Suppressor macrophage treated with lipopolysaccharide for 4 hours (primary cell): ENCODE measurements at places on chromosomes 3 and 15.

DNA sequence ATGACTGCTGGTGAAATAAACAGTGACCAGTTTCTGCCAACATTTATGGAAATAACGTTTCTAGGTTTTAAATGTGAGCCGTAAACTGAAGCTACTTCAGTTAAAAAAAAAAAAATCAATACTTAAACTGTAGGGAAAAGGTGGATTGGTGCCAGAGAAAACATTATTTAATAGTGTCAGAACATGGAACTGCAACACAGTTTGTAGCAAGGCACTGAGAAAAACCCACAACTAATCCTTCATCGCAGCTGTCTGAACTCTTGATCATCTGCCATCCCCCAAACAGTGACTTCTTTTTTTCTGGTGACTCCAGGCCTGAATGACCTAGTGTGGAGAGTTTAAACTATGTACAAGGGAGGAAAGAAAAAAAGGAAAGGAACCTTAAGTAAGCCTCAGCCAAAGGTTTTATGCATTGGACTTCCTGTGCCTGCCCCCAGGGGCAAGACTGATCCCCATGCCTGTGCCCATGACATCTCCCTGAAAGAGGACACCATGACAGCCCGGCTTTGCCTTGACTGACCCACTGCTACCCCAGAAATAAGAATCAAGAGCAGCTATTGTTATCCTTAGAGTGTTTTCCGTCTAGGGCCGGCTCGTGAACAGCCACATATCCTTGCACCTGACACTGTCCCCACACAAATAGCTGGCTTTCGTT is 33.1 kb downstream of the CRTAP start:
- no peak for DNase-seq

DNA sequence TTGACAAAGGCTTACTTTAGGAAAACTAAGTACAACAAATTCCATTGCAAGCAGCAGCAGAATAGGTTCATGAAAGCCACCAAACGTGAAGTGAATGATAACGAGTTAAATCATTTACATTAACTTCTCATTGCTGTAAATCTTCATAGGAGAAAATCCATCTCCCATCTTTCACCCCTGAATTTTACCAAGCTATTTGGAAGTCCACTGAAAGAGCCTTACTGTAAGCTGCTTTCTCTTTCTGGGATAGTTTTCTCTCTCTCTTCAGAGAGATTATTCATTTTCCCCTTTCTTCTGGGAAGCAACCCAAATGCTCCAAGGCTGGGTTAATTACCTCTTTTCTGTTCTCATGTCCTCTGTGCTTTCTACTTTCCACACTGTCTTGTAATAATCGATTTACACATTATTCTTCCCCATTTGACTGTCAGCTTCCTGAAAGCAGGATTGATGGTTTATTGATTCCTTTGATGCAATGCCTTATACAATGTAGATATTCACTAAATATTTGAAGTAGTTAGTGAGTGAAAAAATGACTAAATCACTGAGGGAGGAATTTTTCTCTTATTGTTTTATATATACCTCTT is 914.3 kb upstream of the ARPP21 start:
- DNase-seq = no peak

- DNase-seq = no peak
These were observed 115.1 kb downstream of the LPP start for GRCh38 chr3:188269040-188269439.

DNA sequence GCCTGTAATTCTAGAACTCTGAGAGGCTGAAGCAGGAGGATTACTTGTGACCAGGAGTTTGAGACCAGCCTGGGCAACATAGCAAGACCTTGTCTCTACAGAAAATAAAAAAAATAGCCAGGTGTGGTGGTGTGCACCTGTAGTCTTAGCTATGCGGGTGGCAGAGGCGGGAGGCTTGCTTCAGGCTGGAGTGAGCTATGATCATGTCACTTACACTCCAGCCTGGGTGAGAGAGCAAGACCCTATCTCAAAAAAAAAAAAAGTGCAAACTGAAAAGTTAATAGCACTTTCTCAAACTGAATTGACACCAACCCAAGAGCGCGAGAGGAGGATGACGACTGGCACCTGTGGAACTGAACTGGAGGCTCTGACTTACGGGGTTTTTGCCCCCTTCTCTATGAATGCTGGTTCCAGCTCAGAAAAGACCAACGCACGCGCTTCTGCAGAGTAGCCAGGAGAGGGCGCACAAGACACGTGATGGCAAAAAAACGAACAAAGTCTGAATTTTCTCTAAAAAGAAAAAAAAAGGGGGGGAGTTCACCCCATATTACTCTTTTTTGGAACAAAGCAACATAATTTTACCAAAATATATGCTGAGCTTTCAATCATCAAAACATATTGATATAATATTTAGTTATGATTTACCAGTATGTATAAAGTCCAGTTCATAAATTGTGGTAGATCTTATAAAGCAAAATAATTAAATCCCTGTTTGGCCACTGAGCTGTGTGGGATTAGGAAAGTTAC is 23.7 kb downstream of the CFAP92 start:
- DNase-seq = peak; percentile 66

- DNase-seq = no peak
These were observed 27.4 kb upstream of the GOLGA6C start for GRCh38 chr15:75230551-75231371.

- DNase-seq = no peak
These were observed 36.6 kb downstream of the GSK3B start for GRCh38 chr3:120057626-120058025.

DNA sequence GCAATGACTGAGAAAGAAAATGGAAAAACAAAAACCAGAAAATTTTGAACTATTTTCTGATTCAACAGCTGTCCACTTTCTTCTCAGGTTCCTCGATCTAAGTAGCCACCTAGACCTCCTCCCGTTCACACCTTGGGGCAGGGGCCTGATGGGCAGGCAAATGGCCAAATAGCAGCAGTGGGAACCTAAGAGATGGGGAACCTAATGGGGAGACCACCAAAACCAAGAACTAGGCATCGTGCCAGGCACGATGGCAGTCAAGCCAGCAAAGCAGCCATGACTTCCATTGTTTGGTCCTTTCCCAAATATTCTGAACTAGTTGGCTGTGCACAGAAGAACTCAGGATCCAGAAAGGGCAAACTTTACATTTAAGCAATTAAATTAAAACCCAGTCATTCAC is 57.1 kb downstream of the CAPN7 start:
- no peak for DNase-seq

DNA sequence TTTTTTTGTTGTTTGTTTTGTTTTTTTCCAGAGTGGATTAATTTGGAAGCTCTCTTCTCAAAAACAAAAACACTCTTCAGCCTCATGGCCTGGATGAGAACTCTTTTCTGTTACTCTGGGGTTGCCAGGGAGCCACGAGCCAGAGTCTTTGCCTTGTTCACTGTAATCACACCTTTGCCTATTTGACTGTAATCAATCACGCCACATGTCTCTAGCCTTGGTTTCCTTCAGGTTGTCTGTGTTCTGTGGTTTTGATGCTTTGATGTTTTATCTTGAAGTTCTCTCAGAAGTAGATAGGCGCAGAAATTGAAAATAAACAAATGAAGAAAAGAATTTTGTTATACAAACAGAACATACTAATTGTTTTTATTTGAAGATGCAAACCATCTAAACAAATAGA is 62.3 kb upstream of the IGF1R start:
- DNase-seq = no peak

DNA sequence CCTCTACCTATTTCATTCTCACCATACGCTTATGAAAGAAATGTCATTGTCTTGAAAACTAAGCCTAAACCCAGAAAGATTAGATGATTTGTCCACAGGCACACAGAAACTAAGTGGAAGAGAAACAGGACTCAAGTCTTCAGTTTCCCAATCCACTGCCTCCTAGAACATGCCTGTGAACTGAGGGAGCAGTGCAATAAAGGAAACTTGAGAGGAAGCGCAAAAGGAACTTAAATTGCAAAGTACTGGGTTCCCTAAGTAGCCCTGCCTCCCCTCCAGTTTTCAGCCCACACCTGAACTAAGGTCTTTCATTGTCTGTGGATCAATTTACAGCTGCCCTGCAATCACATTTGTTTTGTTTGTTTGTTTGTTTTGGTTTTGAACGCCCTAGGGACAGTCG is 56.7 kb upstream of the TSEN2 start:
- DNase-seq = peak; percentile 49

DNA sequence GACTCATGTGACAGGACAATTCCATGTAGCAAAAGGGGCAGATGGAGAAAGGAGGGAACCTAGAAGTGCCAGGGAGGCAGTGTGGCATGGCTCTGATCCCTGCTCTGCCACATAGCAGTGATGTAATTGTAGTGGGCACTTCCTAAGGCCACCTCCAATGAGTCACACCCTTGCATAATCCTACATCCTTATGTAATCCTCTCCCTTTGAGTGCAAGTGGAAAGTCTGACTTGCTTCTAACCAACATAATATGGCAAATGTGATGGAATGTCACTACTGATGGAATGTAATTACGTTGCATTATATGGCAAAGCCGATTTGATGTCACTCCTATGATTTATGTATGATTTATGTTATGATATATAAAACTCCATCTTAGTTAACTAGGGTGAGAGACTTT is 72.9 kb upstream of the ATP2C1 start:
- peak; percentile 92 for DNase-seq

DNA sequence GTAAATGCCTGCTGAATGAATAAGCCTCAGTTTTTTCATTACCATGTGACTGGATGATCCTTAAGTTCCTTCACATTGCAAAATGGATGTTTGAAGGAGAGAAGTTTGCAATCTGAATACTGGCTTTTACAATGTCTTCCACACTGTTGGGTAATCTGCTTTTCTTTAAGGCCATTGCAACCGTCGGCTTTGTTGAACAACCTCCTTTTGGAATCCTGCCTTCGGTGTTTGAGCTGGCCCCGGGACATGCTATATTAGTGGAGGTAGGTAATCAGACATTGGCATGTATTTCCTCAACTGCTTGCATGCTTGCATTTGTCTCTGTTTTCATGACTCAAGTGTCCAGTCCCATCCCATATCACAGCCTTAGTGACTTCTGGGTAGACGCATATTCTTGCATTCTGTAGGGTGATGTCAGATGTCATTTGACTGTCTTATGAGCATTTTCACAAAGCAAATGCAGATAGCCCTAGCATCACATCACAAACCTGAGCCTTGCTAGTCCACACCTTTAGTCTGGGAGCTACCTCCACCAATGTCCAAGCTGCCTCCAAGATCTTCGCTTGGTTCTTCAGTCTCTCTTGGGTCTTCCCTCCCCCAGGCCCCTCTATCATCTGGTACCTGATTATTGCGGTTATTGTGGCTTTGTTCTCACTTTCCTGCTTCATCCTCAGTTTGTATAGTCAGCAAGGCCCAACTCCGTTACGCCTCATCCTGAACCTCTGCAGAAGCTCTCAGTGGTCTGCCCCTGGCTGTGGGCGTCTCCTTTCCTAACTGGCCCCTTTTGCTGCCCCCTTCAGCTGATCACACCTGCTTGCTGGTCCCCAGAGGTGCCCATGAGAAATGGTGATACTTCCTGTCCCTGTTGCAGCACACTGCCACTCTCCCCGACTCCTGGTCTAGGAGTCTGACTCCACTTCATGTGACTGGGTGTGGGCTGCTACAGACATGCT is 48.5 kb downstream of the ACAA1 start:
- DNase-seq = no peak

- DNase-seq = no peak
These were observed 206.6 kb downstream of the FOXP1 start for GRCh38 chr3:71376911-71377310.

- no peak for DNase-seq
These were observed 128.4 kb upstream of the IGSF10 start for GRCh38 chr3:151589311-151589710.

GRCh38 chr15:93005133-93005532 is 83.9 kb downstream of the RGMA start:
- DNase-seq = no peak

- DNase-seq = no peak
These were observed 25.7 kb downstream of the MYO1E start for GRCh38 chr15:59346951-59347350.

DNA sequence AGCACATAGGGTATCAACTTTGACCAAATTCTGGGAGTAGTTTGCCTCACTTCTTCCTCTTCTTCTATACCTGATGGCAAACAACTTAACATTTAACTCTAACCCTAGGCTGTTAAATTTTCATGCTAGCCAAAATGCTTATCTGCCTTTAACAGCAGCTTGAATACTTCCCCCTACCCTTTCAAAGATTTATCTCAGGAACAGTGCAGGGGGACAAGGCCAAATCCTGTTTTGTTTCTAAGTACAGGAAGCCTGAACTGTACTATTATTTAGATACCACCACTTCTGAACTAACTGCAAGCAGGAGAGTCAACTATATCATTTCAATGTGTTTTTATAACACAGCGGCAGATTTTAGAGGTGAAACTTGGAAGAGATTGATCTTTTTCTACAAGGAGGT is 104.0 kb upstream of the CNTN6 start:
- no peak for DNase-seq

- no peak for DNase-seq
These were observed 441.5 kb upstream of the RARB start for GRCh38 chr3:24986612-24987011.

DNA sequence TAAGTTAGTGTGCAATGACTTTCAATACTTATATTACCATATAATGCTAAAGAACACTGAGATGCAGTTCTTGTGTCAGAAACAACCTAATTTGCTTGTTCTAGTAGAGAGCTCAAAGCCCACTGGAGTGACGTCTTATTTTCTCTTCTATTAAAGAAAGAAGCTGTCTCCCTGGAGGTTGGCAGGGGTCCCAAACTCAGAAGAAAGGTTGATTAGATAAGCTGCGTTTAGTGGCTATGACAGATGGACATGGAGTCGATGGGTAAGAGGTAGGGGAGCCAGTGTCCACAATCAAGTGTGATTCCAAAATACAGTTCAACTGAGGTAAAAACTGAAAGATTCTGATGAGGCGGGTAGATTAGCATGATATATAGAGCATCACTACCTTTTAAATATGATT is 363.6 kb downstream of the NLGN1 start:
- no peak for DNase-seq

GRCh38 chr3:105529456-105529855 is 162.7 kb downstream of the ALCAM start:
- DNase-seq = no peak

- DNase-seq = no peak
These were observed 22.6 kb downstream of the ADAM10 start for GRCh38 chr15:58726867-58727266.

GRCh38 chr3:140902791-140903190 is 38.8 kb upstream of the SLC25A36 start:
- DNase-seq = no peak

DNA sequence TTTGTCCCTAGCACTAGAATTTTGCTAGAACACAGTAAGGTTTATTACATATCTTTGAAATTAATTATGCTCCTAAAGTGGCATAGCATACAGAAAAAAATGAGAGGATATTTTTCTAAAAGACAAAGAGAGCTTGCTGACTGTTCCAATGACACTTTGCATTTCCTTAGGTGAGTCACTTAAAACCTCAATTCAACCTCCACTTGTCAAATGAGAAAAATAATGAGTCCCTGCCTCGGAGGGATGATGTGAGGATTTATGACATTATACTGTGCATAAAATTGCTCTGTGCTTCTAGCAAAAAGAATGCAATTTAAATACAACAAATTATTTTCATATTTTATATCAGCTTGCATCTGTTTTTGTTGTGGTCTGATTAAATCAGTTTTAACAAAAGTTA is 1417.0 kb upstream of the ALCAM start:
- no peak for DNase-seq

GRCh38 chr15:90545095-90545494 is 15.4 kb downstream of the CRTC3 start:
- DNase-seq = no peak

GRCh38 chr3:124845406-124845805 is 41.8 kb downstream of the ITGB5 start:
- DNase-seq = peak; percentile 77
